ENCODE measurements at places on chromosomes 13 and 19. TPM values are rescaled to one million over a fixed set of nuclear protein-coding genes. Genes with fewer than 3 reads are reported as not detected.
A peak's percentile ranks its signal among the peaks of the same experiment; 100 is the strongest.

GRCh38 chr13:72617951-72618350 lies 109.5 kb downstream of the MZT1 start:
- H3K36me3 ChIP-seq: no peaks in the 10 kb centered on the region
- no peaks in the 10 kb centered on the region for H3K4me1 ChIP-seq
- no peak overlapping the region for H3K4me3 ChIP-seq
- H3K27ac ChIP-seq: no peak overlapping the region
- no peak for DNase-seq

GRCh38 chr19:39310558-39311311 lies 9.9 kb downstream of the LRFN1 start:
- peaks cover 6% of the 10 kb centered on the region for H3K4me1 ChIP-seq
- no peak overlapping the region for H3K4me3 ChIP-seq
- no peak overlapping the region for H3K27ac ChIP-seq
- peaks cover 16% of the 10 kb centered on the region for H3K27me3 ChIP-seq
- no peaks in the 10 kb centered on the region for H3K36me3 ChIP-seq

DNA sequence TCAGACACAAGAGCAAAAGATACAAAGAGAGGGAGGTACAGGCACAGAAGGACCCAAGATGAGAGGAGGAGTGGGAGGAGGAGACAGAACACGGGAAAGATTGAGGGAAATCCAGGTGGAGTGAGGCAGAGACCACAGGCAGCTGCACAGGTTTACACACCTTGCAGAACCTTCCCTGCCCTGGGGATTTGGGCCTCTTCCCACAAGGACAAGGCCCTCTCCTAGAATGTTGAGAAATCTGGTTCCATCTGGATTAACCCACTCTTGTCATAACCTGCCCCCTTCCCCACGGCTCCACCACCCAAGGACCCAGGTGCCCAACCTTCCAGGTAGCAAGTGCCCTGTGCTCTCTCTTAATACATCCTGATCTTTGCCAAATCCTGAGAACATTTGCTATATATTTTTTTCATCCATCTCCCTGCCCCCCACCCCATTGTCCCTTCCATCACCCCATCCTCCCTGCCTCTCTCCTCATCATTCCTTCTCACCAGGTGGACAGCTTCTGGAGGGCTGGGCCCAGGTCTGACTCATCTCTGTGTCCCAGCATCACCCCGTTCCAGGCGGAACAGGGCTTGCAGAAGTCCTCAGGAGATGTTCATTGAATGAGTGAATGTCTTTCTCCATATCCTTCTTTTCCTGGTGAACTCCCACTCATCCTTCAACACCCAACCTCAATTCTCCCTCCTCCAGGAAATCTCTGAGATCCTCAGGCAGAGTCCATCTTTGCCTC lies 8.8 kb upstream of the KLK8 start:
- H3K4me3 ChIP-seq: no peak overlapping the region
- peak; percentile 5 for DNase-seq
- H3K27me3 ChIP-seq: no peaks in the 10 kb centered on the region
- H3K4me1 ChIP-seq: peaks cover 7% of the 10 kb centered on the region
- no peak overlapping the region for H3K27ac ChIP-seq
- no peaks in the 10 kb centered on the region for H3K36me3 ChIP-seq

Gene CABP5
- total RNA-seq: not detected

Gene GPR18
- not detected for total RNA-seq

- no peaks in the 10 kb centered on the region for H3K4me1 ChIP-seq
- DNase-seq: peak; percentile 89
These were observed 31.2 kb upstream of the KLF2 start for GRCh38 chr19:16293118-16294091.

Gene QPCTL
- total RNA-seq: 17.3 TPM

DNA sequence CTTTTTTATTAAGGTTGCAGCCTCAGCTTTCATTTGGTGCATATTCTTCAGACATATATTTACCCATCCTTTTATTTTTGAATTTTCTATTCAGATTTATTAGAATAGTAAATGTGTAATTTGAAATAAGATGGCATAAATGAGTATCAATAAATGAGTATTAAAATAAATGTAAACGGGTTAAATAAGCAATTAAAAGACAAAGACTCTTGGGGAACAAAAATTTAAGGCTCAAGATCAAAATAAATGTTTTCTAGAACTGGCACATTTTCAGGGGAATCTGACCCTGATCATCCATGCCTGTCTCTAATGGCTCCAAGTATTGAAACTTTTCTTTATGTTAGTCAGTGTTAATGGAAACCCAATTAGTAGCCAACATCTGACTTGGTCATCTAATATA lies 3.0 kb downstream of the OR10H3 start:
- DNase-seq: no peak
- H3K27ac ChIP-seq: no peak overlapping the region
- H3K4me3 ChIP-seq: no peak overlapping the region
- H3K27me3 ChIP-seq: no peaks in the 10 kb centered on the region
- no peaks in the 10 kb centered on the region for H3K36me3 ChIP-seq

DNA sequence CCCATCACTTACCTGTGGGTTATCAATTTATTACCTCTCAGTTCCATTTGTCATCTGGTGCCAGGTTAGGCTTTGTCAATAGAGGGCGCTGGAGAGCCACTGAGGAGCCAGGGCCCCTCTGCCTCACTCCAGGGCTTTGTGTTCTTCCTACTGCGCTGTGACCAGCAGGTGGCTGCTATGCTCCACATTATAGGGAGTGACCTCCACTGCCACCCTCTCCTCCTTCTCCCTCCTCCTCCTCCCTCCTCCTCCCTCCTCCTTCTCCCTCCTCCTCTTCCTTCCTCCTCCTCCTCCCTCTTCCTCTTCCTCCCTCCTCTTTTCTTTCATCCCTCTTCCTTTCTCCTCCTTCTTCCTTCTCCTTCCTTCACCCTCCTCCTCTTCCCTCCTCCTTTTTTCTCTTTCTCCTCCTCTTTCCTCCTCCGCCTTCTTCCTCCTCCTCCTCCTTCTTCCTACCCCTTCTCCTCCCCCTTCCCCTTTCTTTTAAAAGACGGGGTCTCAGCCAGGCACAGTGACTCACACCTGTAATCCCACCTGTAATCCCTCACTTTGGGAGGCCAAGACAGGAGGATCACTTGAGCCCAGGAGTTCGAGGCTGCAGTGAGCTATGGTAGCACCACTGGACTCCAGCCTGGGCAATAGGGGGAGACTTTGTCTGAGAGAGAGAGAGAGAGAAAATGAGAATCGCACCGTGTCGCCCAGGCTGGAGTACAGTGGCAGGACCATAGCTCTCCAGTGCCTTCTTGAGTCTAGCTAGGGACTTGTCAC lies 10.3 kb upstream of the ZBTB32 start:
- H3K27ac ChIP-seq: no peak overlapping the region
- H3K27me3 ChIP-seq: no peaks in the 10 kb centered on the region
- no peaks in the 10 kb centered on the region for H3K36me3 ChIP-seq
- no peaks in the 10 kb centered on the region for H3K4me1 ChIP-seq
- no peak overlapping the region for H3K4me3 ChIP-seq

Gene RETN
- not detected for total RNA-seq

Gene PODNL1
- 0.51 TPM for total RNA-seq

Gene CCDC9
- total RNA-seq: 35.0 TPM

Gene CEACAM4
- total RNA-seq: not detected

Gene ICAM4
- total RNA-seq: not detected
